Nucleus accumbens (tissue), 56 donors: ENCODE measurements at places on chromosomes 2 and 18.

DNA sequence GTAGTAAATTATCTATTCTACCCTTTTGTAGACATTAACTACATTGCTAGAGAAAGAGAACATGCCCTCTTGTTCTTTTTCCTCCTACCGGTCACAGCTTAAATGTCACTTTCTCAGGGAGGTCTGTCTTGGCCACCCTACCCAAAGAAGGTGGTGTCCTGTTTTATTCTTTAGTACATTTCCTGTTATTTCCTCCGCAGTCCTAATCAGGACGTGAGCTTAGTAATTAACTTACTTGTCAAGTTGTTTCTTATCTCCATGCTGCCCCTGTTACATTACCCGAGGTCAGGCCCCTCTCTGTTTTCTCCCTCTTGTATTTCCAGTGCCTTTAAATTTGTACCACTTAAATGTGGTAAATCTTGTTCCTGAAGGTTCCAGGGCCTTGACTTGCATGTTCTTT, 73.7 kb upstream of the RMDN2 start:
- no peak for DNase-seq

- no peak for DNase-seq
These were observed 309.6 kb downstream of the LRRTM1 start for GRCh38 chr2:79994965-79995364.

DNA sequence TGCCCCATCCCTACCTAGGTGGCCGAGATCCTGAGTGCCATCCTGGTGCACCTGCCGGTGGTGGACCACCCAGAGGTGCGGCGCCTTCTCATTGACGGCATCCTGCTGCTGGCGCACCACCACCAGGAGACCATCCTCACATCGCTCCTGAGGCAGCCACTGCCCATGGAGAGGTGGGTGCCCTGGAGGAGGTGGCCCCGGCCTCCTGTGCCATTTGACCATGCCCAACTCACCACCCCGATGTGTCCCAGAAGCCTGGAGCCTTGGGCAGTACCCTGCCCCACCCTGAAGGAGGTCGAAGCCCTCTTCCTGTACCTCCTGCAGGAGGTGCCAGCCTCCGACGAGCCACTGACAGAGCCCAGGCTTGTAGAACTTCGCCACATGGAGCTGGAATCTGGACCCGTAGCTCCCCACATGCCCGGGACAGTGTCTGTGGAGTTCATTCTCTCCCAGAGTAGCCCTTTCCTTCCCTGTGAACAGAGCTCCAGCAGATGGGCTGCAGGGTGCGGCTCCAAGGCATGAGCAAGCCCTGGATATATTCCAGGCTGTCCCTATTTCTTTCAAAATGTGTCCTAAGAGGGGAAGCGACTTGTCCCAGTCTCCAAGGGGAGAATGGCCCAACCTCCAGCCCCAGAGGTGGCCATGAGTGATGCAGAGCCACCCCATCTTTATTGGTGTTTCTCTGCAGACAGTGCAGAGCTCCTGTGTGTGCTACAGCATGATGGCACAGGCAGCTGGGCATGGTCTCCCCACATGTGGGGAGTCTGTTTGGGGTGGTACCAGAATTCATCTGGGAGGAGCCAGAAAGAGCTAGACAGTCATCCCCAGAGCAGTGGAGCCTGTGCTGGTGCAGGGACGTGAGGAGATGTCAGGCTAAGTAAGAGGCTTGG, 34.2 kb downstream of the HJURP start:
- DNase-seq, result no peak

- DNase-seq, result no peak
These were observed 5.6 kb downstream of the DTYMK start for GRCh38 chr2:241680827-241681599.

- DNase-seq, result no peak
These were observed 112.8 kb upstream of the EML6 start for GRCh38 chr2:54610700-54611099.

DNA sequence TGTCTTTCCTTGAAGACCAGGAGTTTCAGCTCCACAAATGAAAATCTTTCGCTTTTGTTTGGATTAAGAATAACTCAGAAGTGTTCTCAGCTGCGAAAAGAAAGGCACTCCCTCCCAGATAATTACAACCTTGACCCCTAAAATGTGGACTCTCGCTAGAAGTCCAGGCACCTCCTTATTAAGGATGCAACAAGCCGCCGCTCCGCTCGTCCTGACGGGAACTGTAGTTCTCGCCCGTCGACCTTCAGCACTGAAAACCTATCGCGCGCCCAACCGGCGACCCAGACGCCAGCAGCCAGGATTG, 559 bp downstream of the IMMT start:
- no peak for DNase-seq

DNA sequence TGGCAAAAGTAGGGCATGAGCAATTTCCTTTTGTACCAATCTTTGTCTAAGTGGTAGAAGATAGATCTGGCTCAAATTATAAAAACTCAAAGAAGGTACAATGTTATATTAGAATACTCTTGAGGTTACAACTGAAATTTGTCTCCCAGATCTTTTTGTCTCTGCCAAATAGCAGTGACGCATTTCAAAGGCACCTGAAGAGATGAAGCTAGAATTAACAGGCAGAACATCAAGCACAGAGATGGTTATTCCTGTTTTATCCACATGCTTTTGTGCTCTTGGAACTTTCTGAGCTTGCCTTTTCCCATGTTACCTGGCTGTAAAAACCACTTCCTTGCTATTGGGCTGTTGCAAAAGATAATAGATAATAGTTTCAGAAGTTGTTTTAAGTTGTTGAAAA, 74.3 kb downstream of the GREB1L start:
- no peak for DNase-seq

DNA sequence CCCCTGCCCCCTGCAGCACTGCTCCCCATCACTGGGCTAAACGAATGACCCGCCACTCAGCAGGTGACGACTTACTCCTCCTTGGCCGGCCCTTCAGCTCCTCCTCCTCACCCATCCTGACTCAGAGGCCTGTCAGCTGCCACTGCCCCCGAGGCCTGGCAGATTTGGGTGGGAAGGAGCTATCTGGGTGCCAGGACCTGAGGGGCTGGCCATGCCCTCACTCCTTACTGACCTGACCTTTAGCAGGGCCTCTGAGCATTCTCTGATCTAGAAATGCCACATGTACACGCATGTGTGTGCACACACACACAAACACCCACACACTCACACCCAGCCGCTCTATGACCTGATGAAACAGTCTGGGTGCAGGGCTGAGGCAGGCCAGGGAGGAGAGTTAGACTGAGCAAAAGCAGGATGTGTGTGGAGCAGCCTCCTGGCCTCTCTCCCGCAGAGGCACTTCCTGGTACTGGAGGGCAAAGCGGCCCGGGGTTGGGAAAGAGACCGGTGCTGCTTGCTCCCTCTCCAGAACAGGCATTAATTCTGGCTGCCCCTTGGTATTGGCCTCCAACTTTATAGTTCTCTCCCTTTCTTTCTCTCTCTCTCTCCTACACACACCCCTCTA, 68.0 kb downstream of the ZFP36L2 start:
- DNase-seq, result no peak

DNA sequence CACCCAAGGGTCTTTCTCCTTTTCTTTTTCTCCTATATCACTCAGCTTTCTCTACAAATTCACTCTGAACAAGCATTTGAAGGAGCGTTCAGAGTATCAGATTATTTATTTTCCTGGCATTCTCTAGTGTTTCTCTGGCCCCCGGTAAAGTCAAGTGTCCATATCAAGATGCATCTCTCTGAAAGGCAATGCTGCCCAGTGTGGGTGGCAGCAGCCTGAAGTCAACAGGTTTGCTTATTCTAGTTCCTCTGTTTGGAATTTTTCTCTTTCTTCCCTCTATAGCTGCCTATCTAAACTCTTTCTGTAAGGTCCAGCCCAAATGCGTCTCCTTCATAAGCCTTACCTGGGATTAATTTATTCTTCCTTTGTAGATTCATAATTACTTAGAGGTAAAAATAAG, 526.2 kb upstream of the TNP1 start:
- no peak for DNase-seq

DNA sequence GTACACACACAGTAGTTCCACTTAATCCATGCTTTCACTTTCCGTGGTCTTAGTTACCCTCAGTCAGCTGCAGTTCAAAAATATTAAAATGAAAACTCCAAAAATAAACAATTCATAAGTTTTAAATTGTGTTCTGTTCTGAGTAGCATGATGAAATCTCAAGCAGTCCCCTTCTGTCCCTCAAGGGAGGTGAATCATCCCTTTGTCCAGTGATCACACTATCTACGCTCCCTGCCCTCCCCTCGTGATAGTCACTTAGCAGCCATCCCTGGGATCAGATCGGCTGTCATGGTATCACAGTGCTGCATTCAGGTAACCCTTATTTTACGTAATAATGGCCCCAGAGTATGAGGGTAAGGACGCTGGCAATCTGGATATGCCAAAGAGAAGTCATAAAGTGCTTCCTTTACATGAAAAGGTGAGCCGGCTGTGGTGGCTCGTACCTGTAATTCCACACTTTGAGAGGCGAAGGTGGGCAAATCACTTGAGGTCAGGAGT, 5.8 kb upstream of the RTN4 start:
- no peak for DNase-seq

DNA sequence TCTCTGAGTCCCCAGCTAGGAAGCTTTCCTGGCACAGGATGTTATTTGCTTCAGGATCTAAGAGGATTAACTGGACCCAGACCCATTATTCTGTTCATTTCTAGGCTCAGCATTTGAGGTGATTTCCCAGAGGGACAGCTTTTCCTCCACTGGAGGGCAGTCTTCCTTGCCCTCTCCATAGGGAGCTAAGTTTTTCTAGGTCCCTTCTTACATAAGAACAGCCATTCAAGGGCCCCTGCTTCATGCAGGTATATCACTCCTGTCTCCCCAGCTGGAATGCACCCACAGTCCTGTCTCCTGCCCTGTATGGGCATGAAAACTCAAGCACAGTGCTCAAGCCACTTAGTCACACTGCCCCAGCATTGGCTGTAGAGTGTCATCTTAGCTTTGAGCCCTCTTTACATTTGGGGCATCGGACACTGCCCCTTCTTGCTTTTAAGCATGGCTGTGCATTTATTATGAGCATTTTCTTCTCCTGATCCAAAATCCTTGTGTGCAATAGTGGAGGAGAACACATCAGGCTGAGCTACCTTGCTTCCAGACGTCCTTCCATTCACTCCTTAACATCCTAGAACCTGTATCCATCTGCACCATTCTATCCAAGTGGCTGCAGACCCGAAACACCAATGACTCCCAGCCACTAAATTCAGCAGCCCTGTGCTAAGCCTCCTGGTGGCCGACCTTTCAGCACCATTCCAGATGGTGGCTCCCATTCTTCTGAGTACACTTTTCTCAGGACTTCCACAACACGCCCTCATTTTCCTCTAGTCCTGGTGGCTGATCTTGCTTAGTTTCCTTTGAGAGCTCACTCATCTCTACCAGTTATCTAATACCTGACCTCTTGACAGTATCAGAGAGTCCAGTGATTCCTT, 80.0 kb downstream of the COPS8 start:
- DNase-seq, result no peak

- DNase-seq, result no peak
These were observed 48.9 kb downstream of the FAM98A start for GRCh38 chr2:33550206-33550605.

- DNase-seq, result no peak
These were observed 55.8 kb downstream of the CTIF start for GRCh38 chr18:48594471-48595094.

DNA sequence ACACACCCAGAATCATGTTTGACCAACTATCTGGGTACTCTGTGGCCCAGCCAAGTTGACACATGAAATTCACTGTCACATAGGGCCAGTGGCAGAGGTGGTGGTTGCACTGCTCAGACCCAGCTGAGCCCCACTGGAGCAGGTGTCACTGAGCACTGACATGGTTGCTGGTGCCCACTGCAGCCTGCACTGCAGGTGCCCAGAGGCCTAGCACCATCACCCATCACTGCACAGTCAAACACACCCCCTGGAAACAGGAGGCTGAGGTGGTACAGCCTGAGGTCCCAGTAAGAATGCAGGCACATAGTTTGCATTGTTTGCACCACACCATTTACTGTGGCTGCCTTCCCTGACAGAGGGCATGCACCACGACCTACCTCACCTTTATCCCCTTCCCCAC, 278.7 kb upstream of the MGAT5 start:
- no peak for DNase-seq

DNA sequence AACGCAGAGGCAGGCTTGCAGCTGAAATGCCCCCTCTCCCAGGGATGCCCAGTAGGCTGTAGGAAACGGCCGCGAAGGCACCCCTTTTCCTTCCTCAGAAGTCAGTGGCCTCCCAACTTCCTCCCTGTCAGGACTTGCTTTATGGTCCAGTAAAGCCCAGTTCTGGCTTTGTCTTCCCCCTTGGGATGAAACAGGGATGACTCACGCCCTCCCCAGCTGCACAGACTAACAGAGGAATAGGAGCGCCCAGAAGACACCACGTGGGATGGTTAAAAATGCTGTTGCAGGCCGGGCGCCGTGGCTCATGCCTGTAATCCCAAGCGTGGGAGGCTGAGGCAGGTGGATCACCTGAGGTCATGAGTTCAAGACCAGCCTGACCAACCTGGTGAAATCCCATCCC, 6.9 kb downstream of the CREG2 start:
- DNase-seq, result no peak

DNA sequence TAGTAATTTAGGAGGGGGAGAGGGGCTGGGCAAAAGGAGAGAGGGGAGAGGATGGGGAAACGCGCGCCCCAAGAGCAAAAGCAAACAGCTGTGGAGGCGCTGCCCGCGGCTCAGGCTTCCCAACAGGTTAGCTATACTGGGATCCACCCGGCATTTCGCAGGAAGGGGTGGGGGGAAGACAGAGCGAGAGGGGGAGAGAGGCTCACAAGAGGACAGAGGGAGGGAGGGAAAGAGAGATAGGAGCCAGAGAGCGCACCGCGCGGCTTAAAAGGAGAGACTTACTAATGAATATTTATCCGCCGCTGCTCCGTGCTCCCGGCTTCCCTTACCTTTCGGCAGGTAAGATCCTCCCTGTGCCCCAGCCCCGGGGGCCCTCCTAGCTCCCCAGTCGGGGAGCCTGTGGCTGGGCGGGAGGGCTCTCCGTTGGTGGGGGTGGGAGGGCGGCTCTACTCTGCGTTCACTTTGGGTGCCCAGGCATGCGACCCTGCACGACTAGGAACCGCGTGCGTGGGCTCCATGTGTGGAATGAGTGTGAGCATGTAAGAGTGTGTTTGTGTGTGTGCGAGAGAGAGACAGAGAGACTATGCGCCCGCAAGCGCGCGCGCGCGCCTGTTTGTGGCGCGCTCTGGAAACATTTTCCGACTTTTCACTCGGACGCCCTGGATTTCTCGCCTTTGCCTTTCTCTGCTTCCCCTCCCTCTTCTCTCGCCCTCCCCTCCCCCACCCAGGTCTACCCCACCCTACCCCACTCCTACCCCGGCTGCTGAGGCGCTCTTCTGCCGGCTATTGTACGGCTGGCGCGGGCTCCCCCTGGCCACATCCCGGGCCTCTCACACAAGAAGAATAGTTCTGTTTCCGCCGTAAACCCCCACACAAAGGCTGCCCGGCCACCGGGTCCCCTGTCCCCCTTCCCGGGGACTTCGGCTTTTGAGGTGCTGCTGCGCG, 7.2 kb upstream of the SIX3 start:
- peak; percentile 45 for DNase-seq
